Activated effector memory CD4-positive, alpha-beta T cell treated with anti-CD3 and anti-CD28 coated beads, Interleukin-2, amount 50 U/mL, for 16 hours (primary cell): ENCODE measurements at places on chromosomes 3 and 15.

DNA sequence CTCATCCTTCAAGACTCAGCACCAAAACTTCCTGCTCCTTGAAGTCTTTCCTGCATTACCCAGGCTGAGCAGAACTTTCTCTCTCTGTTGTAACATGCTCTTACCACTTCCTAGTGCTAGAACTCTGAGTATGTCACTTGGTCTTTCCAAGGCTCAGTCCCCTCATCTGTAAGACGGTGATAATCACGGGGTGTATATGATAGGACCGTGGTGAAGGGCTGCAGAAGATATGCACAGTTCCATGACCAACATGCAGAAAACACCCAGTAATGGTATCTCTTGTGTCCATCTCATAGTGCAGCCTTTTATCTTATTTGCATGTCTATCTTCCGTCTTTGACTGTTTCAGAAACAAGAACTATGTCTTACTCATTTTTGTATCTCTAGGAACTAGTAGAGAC, 154.5 kb downstream of the ZNF621 start:
- DNase-seq, result no peak

DNA sequence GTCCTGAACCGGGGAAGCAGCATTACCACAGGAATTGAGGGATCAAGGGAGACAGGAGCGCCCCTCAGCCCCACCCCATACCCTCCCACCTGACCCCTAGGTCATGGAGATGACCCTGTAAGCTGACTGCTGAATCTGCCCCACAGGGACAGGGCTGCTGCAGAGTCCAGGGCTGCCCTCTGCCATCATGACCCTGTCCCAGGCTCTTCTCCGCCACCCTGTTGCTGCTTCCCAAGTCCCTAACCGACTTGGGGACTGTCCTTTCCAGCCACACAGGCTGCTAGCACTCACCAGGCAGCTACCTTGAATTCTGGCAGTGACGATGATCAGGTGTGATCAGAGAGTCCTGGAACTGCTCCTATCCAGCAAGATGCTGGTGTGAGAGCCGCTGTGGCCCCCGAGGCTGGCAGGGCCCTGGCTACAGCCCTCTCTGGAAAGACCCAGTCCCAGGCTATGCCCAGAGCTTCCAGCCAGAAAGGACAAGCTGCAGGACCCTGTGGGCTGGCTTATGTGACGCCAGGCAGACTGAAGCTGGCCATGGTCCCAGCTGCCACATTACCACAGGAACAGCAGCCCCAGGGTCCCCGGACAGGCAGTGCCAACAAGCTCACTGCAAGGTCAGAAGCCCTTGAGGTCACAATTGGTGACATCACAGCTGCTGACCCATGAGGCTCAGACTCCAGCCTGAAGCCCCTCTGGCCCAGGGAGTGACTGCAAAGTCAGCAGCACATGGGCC, at the start of gene C3orf22:
Gene C3orf22 (minus strand): TSS at position 597 of the 736 bp plus-strand sequence. CDS start 5,542 bp downstream, outside the sequence.
- DNase-seq, result peak; percentile 56

GRCh38 chr3:36417237-36417636, 36.9 kb downstream of the STAC start:
- no peak for DNase-seq

DNA sequence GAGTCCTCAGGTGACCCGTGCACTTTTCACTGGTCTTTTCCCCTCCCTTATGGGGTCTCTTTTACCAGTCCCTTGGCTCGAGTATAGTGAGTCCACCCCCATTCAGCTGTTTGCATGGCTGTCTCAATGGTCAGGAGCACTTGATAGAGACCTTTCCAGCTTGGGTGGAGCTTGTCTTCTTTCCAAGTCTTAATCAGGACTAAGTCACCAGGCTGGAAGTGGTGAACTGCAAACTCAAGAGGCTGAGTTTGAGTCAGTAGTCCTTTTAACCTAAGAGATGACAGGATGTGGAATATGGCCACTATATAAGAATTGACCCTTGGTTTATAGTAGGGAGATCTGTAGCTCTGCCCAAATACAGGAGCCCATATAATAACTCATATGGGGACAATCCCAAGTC, 279.7 kb downstream of the PYDC2 start:
- DNase-seq, result no peak

- DNase-seq, result no peak
These were observed 113.8 kb downstream of the FRMD5 start for GRCh38 chr15:44081026-44082013.

- DNase-seq, result no peak
These were observed 377.5 kb upstream of the NR2F2 start for GRCh38 chr15:95953032-95953431.

GRCh38 chr15:79919090-79919748, 22.4 kb upstream of the MTHFS start:
- no peak for DNase-seq

GRCh38 chr3:151863611-151864010, 9.8 kb upstream of the SUCNR1 start:
- no peak for DNase-seq
